ENCODE measurements at places on chromosomes 7 and 10.
A peak's percentile ranks its signal among the peaks of the same experiment; 100 is the strongest.

DNA sequence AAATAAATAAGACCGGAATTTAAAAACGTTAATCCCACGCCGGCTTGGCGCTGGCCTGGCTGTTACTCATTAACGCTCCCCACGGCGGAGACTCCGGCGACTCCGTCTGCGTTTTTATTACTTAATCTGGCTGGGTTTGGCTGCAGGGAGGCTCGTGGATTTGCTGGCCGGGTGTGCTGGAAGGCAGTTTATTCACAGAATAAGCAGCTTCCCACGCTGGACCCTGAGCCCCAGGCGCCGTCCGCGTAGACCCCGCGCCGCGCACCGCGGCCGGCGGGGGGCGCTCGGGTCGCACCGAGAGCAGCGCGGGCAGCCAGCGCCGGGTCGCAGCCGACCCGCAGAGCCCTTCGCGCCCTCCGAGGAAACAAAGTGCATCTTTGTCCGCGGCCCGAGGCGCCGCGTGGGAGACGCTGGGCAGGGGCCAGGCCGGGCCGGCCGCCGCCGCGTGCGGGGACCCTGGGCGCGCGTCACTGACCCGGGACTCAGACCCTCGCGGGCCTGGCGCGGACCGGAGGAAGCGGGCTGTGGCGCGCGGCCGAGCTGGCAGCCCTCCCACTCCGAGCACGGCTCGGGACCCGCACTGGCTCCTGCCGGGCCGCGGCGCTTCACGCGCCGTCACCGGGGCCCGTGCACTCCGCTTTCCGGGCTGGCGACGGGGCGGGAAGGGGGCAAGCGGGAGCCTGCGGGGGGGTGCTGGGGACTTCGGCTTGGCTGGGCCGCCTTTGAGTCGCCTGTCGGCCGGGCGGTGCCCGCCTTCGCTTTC lies 587 bp upstream of the GRK5 start:
- peak; percentile 72 for DNase-seq

DNA sequence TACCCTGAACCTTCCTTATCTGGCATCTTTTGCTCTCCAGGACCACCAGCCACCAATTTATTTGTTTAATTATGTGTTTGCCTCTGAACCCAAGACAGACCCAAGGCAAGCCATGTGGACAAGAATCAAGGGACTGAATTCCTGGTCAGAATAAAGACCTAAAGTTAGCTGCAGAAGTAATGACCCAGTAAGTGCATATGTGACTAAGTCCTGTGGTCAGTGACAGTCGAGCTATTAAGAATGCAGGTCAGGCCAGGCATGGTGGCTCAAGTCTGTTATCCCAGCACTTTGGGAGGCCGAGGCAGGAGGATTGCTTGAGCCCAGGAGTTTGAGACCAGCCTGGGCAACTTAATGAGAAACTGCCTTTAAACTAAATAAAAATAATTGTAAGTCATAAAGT lies 139.4 kb downstream of the CCDC71L start:
- no peak for DNase-seq

GRCh38 chr10:84938117-84938905 lies 609.9 kb downstream of the CCSER2 start:
- no peak for DNase-seq

GRCh38 chr10:72648301-72648700 lies 22.4 kb upstream of the MICU1 start:
- no peak for DNase-seq

- no peak for DNase-seq
Observed at GRCh38 chr7:90568213-90568612, 27.9 kb upstream of the CDK14 start.

GRCh38 chr7:43637114-43637806 lies 54.4 kb downstream of the STK17A start:
- no peak for DNase-seq

- DNase-seq = no peak
Observed at GRCh38 chr7:128530855-128531104, 54.2 kb downstream of the METTL2B start.

DNA sequence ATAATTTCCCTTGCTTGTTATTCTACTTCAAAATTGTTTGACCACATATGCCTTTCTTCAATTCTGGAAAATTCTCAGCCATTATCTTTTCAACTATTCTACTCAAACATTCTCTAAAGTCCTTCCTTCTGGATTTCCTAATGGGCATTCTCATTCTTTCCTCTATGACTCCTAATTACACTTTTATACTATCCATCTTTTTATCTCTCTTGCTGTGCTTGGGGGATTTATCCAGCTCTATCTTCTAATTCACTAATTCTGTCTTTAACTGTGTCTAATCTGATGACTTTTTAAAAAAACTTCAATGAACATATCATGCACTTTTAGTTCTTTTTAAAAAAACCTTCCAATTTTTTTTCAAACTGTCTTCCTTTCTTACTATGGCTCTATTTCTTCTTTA lies 38.4 kb downstream of the C10orf143 start:
- DNase-seq = no peak

GRCh38 chr10:79283616-79284015 lies 63.7 kb upstream of the PPIF start:
- no peak for DNase-seq

DNA sequence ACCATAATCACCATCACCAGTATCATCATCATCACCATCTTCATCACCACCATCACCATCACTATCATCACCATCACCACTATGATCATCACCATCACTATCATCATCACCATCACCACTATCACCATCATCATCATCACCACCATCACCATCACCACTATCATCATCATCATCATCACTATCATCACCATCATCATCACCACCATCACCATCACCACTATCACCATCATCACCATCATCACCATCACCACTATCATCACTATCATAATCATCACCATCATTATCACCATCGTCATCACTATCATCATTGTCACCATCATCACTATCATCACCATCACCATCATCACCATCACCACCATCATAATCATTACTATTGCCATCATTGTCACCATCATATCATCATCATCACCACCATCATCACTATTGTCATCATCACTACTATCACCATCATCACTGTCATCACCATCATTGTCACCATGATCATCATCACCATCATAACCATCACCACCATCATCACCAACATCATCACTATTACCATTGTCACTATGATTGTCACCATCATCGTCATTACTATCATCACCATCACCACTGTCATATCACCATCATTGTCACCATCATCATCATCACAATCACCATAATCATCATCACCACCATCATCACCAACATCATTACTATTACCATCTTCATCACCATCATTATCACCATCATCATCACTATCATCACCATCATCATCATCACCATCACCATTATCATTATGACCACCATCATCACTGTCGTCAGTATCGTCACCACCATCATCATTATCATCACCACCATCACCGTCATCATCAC lies 154.7 kb downstream of the ACTR3B start:
- no peak for DNase-seq

DNA sequence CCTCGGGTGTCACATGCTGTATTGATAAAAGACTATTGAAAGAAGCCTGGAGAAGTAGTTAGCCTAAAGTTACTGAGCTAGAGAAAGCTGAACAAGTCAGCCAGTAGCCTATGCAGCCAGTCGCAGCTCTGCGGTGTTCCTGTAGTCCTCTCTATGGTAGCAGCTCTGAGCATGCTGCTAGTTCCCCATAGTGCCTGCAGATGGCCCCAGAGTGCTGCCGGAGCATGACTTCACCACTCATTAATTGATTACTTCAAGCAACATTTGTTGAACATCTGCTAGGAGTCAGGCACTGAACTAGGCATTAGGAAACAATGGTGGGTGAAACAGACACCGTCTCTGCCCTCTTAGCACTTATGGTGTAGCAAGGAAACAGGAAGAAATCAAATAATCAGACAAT lies 422.7 kb downstream of the SORCS3 start:
- peak; percentile 2 for DNase-seq

GRCh38 chr7:128167791-128168666 lies 73.0 kb upstream of the LEP start:
- DNase-seq = no peak

DNA sequence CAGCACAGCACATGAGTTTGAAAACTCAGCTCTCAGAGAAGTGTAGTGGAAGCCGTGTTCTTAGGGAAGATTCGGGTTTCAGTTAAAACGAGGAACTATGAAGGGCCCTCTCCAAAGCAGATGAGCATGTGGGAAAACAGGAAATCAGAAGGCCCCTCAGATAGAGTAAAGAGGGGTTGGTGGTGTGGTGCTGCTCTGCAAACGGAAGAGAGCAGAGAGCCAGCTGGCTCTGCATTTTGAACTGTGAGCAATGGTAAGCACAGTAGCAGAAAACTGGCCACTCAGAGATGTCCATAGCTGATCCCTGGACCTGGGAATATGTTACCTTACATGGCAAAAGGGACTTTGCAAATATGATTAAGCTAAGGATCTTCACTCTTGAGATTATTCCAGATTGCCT lies 27.9 kb upstream of the CUL1 start:
- no peak for DNase-seq

GRCh38 chr7:151859111-151859947 lies 17.6 kb downstream of the PRKAG2 start:
- no peak for DNase-seq

GRCh38 chr10:110207011-110207804 lies at the start of gene MXI1:
MXI1 (plus strand) TSS chr10:110207605; CDS start chr10:110207809, 204 bp downstream.
- peak; percentile 22 for DNase-seq

DNA sequence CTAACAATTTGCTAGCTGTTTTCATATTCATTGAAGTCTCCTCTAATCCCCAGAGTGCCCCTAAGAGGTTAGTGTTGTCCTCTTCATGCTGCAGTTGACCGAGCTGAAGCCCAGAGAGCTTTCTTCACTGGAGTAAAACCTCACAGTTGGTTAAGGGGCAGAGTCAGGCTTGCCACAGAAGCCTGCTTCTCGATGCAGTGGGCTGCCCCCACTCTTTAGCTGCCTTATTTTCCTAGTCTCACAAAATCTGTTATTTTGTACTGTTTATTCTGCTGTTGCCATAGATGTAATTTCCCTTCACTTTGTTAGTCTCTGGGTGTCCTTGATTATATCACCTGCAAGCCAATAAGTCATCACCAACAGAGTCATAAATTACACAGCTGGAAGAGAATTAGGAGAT lies 56.3 kb upstream of the ZPBP start:
- DNase-seq = no peak

Data from stimulated activated CD4-positive, alpha-beta T cell treated with anti-CD3 and anti-CD28 coated beads, Interleukin-12 subunit alpha, Interleukin-12 subunit beta, amount 100 ng/mL, for 4 hours (primary cell).